Common myeloid progenitor, CD34-positive (primary cell): ENCODE measurements at places on chromosomes 6 and 20.
A peak's percentile ranks its signal among the peaks of the same experiment; 100 is the strongest.

DNA sequence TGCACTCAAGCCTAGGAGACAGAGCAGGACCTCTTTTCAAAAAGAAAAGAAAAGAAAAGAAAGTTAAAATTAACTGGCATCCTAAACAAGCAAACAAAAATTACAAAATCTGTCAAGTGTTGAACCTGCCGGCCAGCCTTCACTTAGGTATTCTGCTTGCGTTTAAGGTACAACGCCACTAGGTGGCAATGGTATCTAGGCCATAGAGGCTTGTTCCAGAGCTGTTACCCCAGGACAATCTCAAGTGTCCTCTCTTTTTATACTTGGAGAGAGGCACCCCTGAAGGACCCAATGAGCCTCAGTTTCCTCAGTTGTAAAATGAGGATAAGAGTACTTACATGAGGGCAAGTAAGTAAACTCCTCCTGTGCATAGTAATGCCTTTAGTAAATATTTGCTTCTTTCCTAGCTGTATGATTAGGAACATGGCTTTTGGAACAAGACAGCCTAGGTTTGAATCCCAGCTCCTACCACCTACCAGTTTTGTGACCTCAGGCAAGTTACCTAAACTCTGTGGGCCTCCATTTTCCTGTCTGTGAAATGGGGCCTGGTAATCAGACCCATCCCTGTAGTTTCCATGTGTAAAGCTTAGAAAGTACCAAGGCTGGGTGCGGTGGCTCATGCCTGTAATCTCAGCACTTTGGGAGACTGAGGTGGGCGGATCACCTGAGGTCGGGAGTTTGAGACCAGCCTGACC lies 5.8 kb upstream of the PACSIN1 start:
- DNase-seq = peak; percentile 61

DNA sequence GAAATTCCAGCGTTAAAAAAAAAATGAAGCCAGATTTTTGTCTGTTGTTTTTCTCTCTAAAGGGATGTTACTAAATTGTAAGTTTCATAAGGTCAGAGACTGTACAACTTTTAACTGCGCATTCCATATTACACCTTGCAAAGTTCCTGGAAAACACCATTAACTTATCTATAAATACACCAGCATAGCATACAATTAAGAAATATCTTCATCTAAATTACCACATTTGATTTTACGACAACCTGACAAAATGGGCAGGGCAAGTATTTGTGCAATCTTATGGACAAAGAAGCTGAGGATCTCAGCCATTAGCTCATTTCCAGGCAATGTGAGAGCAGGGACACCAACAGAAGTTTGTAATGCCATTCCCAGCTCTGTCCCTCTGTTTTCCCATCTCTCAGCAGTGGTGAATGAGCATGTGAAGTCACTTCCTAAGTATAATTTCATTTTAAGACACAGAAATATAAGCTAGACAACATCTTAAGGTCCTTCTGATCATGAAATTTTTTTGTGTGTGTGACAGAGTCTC lies 12.9 kb upstream of the GCM1 start:
- DNase-seq = no peak

DNA sequence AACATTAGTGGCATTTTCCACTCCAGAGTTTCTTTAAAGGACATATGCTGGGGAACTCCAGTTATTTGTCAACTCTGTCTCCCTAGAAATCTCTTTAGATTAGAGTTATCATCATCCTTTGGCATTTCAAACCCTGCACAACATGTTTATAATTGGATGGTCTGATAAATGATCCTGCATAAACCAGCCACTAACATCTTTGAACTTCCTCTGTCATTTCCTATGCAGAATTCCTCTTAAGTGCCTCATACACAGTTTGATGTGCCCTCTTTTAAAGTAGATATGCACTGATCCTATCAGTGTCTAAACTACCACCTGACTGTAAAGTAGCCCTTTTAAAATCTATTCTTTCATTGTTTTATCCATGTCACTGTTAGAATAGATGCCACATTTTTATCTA lies 306.3 kb upstream of the IRAK1BP1 start:
- DNase-seq = no peak

GRCh38 chr6:106134906-106135634 lies 48.9 kb downstream of the PRDM1 start:
- no peak for DNase-seq

GRCh38 chr6:158825951-158826306 lies 6.8 kb upstream of the EZR start:
- DNase-seq = no peak

GRCh38 chr6:7314414-7314813 lies 1.4 kb upstream of the SSR1 start:
- no peak for DNase-seq

- no peak for DNase-seq
Observed at GRCh38 chr6:25292384-25292783, 13.2 kb downstream of the CARMIL1 start.

DNA sequence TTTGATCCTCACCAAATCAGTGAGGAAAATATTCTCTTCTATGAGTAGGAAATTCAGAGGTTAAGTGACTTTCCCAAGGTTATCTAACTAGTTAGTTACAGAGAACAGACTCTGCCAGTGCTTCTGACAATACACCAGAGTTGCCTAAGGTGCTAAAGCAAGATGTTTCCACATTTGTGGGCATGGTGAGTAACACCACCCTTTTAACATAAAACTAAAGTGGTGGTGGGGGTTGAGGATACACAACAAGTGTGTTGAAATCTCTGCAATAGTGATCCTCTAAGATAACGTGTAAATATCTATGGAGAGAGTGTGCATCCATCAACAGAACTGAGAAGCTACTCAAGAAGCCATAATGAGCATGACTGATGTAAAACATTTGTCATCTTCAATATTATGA lies 11.7 kb downstream of the VNN2 start:
- DNase-seq = no peak

DNA sequence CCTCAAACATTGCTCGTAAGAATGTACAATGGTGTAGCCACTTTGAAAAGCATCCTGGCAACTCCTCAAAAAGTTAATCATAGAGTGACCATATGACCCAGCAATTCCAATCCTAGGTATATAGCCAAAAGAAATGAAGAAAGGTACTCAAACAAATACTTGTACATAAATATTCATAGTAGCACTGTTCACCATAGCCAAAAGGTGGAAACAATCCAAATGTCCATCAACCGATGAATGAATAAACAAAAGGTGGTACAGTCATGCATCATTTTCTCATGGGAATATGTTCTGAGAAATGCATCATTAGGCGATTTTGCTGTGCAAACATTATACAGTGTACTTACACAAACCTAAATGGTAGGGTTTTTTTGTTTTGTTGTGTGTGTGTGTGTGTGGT lies 74.4 kb upstream of the TBC1D7 start:
- no peak for DNase-seq

DNA sequence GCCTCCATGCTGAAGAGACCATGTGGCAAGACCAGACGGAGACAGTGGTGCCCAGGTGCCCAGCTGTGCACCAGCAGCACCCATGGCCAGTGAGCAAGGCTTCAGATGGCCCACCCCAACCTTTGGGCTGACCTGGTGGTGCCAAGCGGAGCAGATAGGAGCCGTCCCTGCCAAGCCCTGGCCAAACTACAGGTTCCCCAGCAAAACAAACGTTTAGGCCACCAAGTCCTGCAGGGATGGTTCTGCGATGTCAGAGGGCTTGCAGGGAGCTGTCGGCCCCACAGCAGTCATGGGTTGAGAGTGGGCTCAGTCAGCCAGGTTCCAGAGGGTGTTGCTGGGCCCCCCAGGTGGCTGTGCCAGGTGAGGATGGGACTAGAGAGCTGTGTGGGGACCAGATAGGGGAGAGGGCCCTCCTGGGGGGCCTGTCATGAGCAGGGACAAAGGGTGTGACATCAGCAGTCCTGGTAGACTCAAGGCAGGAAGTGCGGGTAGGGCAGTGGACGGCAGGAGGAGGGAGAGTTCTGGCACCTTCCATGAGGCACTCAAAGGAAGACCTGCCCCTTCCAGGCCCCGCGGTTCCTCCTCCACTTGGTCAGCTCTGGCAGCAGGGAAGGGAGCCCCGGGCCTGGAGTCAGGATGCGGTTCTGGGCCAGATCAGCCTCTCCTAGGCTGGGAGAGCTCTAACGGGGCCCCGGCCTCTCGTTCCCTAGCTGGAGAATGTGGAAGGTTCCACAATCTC lies 342.4 kb downstream of the ZFAND3 start:
- DNase-seq = no peak

DNA sequence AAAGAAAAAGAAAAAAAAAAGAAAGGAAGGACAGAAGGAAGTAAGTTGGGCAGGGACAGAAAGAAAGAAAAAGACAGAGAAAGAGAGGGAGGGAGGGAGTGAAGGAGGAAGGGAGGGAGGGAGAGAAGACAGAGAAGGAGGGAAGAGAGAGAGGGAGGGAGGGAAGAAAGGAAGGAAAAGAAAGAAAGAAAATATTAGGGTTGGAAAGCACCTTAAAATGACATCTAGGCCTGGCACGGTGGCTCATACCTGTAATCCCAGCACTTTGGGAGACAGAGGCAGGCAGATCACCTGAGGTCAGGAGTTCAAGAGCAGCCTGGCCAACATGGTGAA lies 33.2 kb downstream of the FASTKD5 start:
- DNase-seq = no peak

DNA sequence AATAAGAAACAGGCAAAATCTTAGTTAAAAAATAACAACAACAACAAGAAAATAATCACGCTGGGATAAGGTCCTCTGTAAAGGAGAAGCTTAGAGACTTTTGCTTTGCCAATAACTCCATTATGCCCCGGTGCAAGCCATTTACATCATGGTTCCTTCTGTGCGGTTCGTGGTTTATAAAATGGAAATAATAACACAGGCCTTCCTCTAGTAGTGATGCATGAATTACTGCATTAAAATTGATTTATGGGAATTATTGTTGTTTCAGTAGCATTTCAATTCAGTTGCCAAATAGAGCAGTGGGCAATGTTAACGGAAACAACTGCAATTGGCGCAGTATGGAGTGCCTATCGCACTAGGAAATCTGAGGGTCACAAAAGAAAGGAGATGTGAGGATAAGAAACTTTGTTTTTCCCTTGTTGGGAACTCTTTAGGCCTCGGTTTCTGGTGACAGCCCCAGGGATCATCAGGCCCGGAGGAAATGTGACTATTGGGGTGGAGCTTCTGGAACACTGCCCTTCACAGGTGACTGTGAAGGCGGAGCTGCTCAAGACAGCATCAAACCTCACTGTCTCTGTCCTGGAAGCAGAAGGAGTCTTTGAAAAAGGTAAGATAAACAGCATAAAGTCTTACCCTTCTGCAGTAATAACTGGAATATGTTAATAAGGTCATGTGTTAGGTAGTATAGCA lies 1.1 kb downstream of the CD109 start:
- peak; percentile 72 for DNase-seq

DNA sequence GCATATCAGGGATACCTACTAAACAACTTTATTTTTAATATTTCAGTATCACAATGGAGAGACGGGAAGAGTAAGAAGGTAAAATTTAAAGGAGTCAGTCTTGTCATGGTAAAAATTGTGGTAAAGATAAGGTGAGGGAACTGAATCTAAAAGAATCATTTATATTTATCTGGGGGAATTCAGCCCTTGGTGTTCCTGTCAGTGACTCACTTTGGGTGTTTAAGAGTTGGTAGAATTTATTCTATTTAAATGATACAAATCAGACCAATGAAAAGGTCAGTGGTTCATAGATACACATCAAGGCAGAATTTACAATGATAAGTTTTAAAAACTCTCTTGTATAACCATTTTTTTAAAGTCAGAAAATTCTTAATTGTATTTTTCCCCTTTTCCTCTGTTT lies 164.4 kb downstream of the CDKAL1 start:
- DNase-seq = no peak

GRCh38 chr6:42375007-42375635 lies 76.6 kb downstream of the TRERF1 start:
- no peak for DNase-seq

GRCh38 chr20:64153861-64154589 lies 10.2 kb upstream of the MYT1 start:
- no peak for DNase-seq

DNA sequence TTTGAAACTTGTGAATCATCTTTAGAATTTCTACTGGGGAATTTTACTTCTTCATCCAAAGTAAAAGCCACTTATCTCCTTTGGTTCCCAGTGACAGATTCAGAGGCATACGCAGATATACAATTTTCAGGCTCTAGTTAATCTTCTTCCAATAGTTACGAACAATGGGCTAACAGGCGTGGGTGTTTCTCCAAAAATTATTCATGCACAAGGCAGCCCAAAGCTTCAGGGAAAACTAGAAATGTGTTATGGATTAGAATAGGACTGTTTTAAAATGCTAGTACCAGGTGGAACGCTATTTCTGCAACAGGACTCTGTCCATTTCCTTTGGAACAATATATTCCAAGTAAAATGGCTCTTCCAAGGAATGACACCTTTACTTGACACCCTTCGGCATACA lies 102.2 kb downstream of the ZNF217 start:
- no peak for DNase-seq

DNA sequence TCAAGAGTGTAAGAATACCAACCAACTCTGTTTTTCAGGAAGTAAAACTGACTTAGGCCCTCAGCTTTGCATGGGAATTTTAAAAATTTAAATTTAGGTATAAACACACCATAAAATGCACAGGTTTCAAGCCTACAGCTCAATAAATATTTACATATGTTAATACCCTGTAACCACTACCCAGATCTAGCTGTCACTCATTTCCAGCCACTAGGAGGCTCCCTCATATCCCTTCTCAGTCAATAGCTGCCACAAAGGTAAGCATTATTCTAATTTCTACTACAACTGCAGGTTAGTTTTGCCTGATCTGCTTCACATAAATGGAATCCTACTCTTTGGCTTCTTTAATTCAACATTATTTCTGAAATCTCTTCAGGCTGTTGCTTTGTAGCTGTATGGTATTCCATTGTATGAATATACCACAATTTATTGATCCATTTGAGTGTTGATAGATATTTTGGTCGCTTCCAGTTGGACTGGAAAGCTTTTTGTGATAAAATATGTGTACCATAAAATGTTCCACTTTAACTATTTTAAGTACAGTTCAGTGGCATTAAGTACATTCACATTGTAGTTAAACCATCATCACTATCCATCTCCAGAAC lies 32.5 kb upstream of the MEI4 start:
- DNase-seq = peak; percentile 30

DNA sequence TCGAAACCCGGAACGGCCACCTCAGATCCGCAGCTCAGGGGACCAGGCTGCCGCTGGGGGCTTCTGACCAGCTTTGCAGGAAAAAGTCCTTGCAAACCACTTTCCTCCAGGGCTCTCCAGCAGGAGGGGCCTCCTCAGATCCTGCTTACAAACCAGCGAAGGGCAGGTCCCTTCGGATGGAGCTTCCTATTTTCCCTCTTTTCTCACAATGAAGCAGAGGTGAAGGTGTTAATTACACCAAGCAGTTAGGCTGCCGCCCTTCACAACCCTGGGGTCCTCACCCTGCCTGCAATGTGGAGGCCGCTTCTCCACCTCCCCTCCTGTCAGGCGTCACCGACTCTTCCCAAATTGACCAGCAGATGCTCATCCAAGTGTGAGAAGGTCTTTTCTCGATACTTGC lies 5.7 kb downstream of the ARHGAP40 start:
- DNase-seq = no peak

- DNase-seq = peak; percentile 29
Observed at GRCh38 chr6:20589266-20589665, 55.0 kb downstream of the CDKAL1 start.

- DNase-seq = no peak
Observed at GRCh38 chr6:43784049-43784855, 14.2 kb downstream of the VEGFA start.
